PC-9 (cell line): ENCODE measurements at places on chromosomes 7 and 10. TPM values are rescaled to one million over a fixed set of nuclear protein-coding genes. Genes with fewer than 3 reads are reported as not detected.

GRCh38 chr10:113359655-113360054 lies 193.2 kb upstream of the HABP2 start:
- no peak for DNase-seq

GRCh38 chr7:31000161-31000693 lies 36.5 kb downstream of the GHRHR start:
- no peak for DNase-seq

GRCh38 chr7:120395526-120396019 lies 122.6 kb downstream of the KCND2 start:
- DNase-seq = no peak

GRCh38 chr10:106960812-106961211 lies 203.7 kb downstream of the SORCS1 start:
- DNase-seq = no peak

DNA sequence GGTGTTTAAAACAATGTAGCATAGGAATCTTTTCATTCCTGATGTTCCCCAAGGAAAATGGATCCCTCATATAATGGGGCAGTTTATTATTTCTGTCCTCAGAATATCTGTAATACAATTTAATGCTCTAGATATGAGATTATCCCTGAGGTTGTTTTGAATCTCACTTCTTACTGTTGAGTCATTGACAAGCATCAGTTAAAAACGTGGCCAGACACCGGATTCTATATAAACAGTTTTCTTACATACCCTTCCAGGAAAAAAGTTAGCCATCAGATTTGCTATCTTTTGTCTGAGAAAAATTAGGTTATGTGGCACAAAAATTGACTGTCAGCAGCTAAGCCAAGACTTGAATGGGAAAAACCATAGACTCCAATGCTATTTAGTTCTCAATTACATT lies 539.8 kb upstream of the CELF2 start:
- DNase-seq = no peak

- DNase-seq = no peak
These were observed 108.0 kb upstream of the PPP2R2D start for GRCh38 chr10:131792809-131793208.

- DNase-seq = no peak
These were observed 43.7 kb upstream of the SLIT1 start for GRCh38 chr10:97229322-97230015.

DNA sequence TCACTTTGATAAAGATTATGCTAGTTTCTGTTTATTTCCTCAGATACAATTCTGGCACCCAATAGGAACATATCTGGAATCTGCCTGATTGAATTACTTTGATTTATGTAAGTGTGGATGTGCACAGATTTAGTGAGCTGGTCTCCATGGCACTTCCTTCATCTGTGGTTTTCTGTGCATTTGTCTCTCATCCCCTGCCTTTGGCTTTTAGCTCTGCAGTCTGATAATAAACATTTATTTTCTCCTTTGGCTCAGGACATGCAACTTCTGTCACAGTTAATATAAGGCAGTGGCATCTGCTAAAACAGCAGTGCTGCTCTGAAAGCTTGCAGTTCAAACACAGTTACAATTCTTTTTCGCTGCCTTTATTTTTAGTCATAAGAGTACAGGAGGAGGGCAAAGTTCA lies 273.7 kb upstream of the CHRM2 start:
- no peak for DNase-seq

DNA sequence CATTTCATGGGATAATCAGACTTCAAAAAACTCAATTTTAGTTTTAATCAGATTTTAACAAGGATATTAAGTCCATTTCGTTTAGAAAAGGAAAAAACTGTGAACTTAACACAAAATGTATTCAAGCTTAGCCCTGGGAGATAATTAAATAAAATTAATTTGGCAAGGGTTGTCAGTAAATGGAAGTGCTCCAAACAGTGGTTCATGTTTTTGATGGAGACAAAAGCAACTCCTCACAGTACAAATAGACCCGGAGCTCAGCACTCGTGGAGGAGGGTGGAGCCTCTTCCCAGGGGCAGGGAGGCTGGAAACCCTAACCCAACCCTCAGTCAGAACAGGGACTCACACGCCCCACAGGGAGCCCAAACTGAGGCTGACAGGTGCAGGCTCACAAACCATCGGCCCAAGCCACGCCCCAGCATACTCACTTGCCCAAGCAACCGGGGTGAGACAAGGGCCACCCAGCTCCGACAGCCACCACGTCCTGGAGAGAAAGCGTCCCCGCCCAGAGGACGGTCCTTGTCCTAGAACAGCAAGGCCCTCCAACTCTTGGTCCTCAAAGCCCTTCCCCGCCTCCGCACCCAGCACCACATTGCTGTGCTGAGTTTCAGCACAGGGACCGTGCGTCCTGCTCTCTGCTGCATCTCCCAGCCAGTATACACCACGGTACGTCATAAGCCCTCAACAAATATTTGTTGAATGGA lies 39.8 kb downstream of the MAD1L1 start:
- DNase-seq = no peak

GRCh38 chr7:15571301-15571878 lies 9.6 kb upstream of the AGMO start:
- DNase-seq = no peak

- DNase-seq = no peak
These were observed 82.8 kb downstream of the CHST15 start for GRCh38 chr10:124010563-124011131.

DNA sequence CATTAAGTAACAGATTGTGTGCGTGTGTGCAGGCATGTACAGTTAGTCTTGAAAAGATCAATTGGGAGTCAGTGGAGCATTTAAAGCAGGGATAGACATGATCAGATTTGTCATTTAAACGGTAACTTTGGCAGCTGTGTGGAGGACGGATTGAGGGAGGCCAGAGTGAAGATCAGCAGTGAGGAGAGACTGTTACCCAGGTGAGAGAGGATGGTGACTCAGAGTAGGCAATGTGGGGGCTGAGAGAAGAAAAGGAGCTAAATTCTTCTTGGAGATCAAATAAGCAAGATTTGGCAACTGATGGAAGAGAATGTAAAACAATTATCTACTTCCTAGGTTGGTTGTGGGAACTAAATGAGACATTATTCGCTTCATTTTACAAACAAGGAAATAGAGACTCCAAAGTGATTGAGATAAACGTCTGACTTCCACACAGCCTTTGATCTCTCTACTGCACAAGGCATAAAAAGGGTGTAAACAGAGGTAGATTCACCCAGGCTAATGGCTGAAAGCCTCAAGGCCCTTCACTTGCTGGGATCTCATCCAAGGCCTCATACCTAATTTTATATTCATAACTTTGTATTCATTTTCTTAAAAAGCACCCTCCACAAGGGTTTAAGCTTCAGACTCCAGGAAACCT lies 665.1 kb upstream of the GALNT17 start:
- no peak for DNase-seq

- no peak for DNase-seq
These were observed 89.5 kb upstream of the TES start for GRCh38 chr7:116120839-116121238.

DNA sequence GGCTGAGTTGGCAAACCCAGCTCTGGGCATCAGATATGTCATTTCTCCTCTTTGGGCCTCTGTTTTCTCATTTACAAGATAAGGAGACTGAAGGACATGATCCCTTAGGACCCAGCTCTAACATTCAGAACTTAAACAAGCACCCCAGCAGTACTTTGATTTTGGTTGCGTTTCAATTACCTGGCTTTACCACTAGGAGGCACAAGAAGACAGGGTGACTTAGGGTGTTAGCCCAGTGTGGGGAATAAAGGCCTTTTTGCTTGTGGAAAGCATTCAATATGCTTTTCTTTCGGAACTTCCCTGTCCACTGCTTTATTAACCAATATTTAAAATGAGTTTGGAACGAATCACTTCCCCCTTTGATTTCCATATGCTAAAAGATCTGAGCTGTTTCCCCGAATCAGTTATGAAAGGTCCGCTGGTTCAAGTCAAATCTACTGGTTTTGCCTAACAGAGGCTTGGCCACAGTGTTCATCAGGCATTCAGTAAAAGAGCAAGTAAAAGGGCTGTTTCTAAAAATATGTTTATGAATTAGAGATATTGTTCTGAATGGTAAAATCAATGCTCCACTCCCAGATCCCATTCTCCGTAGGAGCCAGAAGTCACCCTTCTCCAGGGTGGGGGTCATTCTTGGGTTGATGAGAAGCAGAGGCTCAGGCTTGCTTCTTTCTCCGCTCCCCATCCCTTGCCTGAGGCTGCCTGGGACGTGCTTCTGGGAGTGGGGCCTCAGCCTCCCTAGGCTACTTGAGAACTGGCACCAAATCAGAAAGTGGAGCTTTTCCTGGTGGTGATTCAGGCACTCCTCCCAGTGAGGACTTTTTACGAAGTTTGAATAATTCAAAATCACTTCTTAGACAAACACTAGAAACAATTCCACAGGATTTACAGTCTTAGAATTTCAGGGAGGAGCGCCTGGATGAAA lies 105.5 kb downstream of the MYOF start:
- peak; percentile 59 for DNase-seq

The TMEM184A gene
- total RNA-seq = 21.4 TPM in 2 replicates

The CPN1 gene
- not detected in 2 replicates for total RNA-seq

The CHRM2 gene
- 0.17 TPM in 1 of 2 replicates, not detected in the other for total RNA-seq

The OR2A7 gene
- 6.0 and 7.6 TPM in 2 replicates for total RNA-seq

The TRPV5 gene
- total RNA-seq = not detected in 2 replicates

The PPIF gene
- total RNA-seq = 171 and 203 TPM in 2 replicates

The NKX1-2 gene
- total RNA-seq = 1.6 and 2.9 TPM in 2 replicates

The SFTPA1 gene
- not detected in 2 replicates for total RNA-seq

The KLF14 gene
- total RNA-seq = not detected in 2 replicates

The FAM221A gene
- 2.4 and 3.6 TPM in 2 replicates for total RNA-seq
